Stimulated activated effector memory CD8-positive, alpha-beta T cell treated with anti-CD3 and anti-CD28 coated beads, Interleukin-12 subunit alpha, Interleukin-12 subunit beta, amount 100 ng/mL, for 72 hours (primary cell): ENCODE measurements at places on chromosomes 5 and 9.

- no peak for DNase-seq
Observed at GRCh38 chr5:146103594-146103993, 1.8 kb downstream of the PLAC8L1 start.

DNA sequence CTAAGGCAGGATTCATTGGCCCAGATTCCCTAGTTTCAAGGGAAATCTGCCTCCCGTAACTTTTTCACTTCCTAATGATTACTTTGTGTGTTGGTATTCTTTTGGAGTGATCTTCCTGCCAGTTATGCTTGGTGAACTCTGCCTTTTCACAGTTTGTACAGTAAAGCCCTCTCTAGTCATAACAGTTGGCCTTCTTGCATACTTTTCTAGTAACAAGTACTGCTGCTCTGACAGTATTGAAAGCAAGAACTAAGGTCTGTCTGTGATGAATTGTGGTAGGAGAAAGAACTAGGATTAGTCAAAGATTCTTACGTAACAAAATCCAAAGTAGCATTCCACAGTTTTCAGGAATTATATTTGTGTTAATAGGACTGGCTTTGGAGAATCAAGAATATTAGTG is 1457.2 kb upstream of the WWC1 start:
- DNase-seq, result no peak

DNA sequence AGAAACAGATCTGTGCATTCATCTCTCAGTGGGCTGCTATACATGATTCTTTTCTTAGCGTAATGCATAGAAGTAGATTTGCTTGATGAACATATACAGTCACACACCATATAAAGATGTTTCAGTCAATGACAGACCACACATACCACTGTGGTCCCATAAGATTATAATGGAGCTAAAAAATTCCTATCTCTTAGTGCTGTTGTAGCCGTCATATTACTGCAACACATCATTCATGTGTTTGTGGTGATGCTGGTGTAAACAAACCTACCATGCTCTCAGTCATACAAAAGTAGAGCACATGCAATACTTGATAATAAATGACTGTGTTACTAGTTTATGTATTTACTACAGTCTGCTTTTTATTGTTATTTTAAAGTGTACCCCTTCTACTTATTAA is 214.3 kb downstream of the ARHGAP26 start:
- no peak for DNase-seq

GRCh38 chr5:138648841-138649240 is 73.6 kb upstream of the HSPA9 start:
- no peak for DNase-seq

DNA sequence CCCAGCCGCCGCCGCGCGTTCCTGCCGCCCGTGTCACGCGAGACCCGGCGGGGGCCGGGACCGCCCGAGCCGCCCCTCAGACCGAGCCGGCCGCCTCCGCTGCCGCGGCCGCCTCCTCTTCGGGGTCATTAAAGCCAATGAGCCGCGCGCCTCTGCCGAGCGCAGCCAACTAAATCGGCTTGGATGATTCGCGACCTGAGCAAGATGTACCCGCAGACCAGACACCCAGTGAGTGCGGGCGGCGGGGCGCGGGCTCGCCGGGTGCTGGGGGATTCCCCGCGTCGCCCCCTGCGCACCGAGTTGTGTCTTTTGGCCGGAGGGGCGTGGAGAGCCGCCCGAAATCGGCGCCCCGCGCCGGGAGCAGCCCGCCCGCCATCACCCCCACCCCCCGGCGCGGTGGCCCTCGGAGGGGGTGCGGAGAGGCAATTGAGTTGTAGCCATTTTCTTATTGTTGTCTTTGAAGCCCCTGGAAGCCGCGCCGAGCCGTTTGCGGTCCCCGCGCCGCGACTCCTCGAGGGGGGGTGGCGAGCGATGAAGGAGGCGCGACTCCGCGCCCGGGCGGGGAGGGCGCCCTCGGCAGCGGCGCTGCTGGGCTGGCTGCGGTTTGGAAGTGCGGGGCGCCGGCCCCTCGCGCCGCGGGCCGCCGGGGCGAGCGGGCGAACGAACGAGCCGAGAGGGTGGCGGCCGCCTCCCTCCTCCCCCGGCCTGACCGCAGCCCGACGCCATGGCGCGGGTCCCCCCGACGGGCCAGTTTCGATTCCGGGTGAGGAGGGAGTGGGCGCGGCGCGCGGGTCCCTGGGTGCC is 1.0 kb downstream of the TLE4 start:
- DNase-seq, result peak; percentile 59

GRCh38 chr5:170293273-170293672 is 4.3 kb downstream of the LCP2 start:
- peak; percentile 86 for DNase-seq

- DNase-seq, result no peak
Observed at GRCh38 chr5:177510567-177511053, 984 bp upstream of the DOK3 start.

GRCh38 chr9:110021891-110022290 is 186.1 kb downstream of the C9orf152 start:
- DNase-seq, result no peak

DNA sequence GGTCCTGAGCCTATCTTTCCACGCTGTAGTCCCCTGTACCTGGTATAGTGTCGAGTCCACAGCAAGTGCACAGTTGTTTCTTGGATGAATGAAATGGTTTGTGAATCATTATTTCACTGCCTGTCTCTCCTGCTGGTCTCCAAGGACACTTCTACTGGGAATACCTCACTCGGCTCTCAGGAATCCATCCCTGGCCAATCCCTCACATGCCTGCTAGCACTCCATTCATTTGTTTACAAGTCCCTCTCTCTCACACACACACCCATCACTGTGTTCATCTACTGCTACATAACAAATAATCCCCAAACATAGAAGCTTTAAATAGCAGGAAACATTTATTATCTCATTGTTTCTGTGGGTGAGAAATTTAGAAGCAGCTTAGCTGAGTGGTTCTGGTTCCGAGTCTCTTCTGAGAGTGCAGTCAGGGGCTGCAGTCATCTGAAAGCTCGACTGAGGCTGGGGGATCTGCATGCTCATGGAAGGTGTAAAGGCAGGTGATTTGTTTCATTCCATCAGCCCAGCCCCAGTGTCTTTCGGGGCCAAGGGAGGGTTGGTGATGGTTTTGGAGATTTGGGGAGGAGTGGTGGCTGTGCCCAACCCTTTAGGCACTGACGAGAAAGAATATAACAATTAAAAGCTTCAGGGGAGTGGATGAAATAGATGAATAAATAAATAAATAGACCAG is 132.7 kb upstream of the IER5L start:
- no peak for DNase-seq

DNA sequence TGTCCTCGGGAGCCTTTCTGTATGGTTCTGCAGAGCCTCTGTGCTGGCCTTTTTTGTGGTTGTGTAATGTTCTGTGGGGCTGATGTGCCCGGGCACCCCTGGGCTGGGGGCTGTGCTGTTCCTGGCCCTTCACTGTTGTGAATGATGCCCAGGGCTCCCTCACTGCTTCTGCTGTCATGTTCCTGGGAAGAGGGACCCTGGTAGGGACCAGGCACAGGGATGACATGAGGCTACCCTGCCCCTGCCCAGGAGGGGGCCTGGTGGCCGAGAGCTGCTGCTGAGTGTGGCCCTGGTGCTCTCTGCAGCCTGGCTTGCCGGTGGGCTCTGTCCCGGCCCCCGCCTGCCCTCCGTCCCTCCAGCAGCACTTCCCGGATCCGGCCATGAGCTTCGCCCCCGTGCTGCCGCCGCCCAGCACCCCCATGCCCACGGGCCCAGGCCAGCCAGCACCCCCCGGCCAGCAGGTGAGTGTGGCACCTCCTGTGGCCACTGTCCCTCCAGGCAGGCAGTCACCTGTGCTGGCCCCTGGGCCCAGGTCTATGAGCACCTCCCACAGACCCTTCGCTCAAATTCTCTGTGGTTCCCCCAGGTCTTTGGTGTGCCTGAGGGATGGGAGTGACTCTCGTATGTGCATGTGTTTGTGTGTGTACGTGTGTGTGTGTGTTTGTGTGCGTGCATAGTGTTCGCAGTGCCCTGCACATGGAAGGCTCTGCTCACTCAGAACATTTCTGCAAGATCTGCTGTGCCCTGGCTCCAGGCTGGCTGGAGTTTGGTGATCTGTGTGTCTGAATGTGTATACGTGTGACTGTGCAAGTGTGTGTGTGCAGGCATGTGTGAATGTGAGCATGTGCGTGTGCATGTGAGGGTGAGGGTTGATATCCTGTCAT is 72.3 kb downstream of the WNK2 start:
- no peak for DNase-seq

GRCh38 chr5:16896767-16897166 is 39.3 kb downstream of the MYO10 start:
- DNase-seq, result no peak

DNA sequence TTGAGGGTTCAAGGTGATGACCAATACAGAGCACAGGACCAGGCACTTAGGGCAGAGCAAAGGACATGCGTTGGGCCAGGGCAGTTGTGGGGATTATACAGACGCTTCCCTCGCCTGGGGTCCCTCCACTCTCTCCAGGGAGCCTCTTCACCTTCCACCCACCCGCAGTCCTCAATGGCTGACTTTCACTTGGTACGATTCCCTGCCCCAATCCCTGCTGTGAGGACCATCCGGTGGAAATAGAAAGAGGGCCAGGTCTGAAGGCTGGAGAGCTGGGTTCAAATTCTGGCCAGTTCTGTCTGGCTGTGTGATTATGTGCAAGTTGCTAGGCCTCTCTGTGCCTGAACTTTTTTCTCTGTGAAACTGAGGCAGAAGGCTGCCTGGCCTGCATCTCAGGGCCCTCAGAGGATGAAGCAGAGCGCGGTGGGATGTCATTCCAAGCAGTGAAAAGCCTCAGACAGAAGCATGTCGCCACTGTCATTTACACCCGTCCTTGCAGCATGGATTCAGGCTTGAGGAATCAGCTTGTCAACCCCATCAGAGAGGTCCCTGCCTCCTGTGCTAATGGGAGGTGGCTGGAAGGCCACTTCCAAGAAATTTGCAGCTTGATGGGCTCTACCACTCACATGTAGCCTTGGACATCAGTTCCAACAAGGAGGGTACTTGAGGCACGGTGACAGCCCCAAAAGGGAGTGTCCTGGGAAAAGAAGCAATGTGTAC is 206.6 kb upstream of the IER5L start:
- DNase-seq, result no peak

GRCh38 chr5:109939116-109939682 is 249.5 kb downstream of the MAN2A1 start:
- no peak for DNase-seq

GRCh38 chr9:131043087-131043486 is 34.1 kb downstream of the LAMC3 start:
- no peak for DNase-seq

DNA sequence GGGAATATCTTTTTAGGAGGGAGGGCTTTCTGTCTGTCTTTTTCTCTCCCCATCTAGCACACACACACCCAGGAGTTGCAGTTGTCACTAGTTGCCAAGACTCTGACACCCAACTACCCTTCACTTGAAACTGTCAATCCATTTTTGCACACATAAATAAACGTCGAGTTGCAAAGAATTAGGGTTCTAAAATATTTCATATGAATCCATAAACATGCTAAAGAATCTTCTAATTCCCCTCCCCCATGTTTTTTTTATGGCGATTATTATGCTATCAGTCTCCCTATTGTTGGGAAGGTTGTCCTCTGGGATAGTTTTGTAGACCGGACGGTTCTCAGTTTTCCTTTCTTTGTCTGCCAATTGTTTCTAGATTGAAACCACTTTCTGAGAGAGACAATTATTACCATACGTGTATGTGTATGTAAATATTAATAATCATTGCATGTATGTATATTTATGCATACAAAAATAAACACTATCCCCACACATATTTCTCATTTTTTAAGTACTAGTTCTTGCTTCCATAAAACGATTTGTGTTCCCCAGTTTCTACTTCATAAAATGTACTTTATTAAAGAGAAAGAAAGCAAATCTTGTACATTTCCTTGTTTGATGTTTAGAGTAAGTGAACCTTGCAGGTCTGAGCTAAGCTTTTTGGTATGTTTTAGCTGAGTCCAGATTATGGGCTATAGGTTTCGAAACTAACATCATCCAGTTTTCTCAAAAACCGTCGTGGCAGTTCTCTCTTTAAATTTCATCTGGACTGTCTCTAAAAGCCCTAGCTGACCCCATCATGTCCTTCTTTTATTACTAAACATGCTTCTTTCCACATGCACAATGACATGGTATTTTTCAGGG is 165.0 kb upstream of the MPDZ start:
- DNase-seq, result no peak

DNA sequence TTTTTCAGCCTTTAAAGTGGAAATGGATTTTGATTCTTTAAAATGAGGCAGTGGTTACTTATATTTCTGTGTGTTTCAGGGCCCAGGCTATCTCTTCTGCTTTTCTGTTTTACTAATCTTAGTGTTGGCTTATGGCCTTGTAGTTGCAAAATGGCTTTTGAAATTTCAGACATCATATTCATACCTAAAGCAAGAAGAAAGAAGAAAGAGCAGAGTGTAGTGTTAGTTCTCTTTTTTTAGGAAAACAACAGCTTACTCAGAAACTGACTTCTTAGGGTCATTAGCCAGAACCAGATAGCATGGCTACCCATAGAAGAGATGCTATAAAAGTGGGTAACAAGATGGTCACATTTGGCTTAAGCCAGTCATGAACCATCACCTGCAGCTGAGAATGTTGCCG is 20.9 kb downstream of the ZBED3 start:
- DNase-seq, result no peak

DNA sequence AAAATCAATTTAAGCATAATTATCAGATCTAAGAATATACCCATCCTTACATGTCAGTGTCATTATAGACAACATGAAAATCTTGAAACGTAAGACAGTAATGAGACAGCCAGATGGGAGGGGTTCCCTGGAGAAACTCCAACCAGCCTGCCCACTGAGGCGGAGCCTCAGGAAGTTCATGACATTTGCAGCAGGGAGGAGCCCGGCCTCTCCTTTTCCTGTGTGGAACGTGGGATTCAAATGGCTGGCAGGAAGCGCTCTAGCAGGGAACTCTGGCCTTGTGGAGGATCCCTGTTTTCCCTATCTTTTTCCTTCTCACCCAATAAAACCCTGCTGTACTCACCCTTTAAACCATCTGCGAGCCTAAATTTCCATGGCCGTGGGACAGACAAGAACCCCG is 176.6 kb upstream of the KCNN2 start:
- DNase-seq, result no peak

DNA sequence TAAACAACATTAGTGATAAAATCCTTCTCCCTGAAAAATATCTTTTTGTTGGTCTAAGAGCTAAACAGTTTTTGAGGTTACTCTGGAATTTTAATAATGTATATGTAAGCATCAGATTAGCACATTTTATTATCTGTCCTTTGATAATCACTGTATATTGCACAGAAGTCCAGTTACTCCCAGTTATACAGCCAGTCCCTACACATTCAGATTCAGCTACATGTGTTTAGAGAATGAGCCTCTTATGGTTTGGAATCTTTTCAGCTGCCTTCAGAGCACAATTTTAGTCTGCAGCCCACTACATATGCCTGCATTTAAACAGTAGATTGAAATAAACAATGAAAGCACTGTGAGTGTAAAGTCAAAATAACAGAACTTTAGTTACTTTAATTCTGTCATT is 438.2 kb downstream of the ARHGEF28 start:
- no peak for DNase-seq

DNA sequence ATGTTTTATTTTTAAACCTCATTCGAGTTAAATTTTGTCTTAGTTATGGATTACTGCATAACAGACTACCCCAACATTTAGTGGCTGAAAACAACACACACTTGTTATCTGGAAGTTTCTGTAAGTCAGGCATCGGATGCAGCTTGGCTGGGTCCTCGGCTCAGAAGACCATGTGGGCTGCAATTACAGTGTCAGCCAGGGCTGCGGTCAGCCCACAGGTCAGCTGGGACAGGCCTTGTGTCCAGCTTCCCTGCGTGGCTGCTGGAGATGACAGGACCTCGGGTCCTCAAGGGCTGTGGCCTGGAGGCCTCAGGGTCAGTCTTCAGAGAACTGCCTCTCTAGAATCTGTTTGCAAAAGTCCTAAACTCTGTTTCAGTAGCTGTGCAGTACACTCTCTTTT is 219.0 kb upstream of the IRX1 start:
- DNase-seq, result no peak

- no peak for DNase-seq
Observed at GRCh38 chr9:96423322-96423984, 5.3 kb upstream of the ZNF367 start.
